Suppressor macrophage treated with lipopolysaccharide for 4 hours (primary cell): ENCODE measurements at places on chromosomes 16 and 17.

- DNase-seq, result no peak
Measured at GRCh38 chr17:65634533-65634932, 73.1 kb upstream of the AXIN2 start.

DNA sequence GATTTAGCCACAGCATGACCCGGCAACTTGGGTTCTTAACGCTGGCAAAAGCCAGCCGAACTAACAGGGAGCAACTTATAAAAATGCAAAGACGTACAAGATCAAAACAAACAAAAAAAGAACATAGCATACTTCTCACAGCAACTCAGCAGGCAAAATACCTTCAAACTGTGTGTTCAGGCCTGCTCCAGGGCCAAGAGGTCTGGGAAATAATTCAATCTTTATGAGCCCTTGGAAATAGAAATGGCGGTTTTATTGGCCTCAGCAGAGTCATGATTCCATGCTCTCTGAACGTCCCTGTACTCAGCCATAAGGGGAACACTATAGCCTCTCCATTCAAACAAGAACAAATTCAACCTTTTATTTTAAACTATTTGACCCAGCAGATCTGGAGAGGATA is 101.3 kb upstream of the C17orf78 start:
- no peak for DNase-seq

- peak; percentile 88 for DNase-seq
Measured at GRCh38 chr16:30534368-30535105, at the start of gene ZNF747. TSS of gene ZNF747 (minus strand) at chr16:30534858. CDS start at chr16:30534679, 179 bp downstream.

DNA sequence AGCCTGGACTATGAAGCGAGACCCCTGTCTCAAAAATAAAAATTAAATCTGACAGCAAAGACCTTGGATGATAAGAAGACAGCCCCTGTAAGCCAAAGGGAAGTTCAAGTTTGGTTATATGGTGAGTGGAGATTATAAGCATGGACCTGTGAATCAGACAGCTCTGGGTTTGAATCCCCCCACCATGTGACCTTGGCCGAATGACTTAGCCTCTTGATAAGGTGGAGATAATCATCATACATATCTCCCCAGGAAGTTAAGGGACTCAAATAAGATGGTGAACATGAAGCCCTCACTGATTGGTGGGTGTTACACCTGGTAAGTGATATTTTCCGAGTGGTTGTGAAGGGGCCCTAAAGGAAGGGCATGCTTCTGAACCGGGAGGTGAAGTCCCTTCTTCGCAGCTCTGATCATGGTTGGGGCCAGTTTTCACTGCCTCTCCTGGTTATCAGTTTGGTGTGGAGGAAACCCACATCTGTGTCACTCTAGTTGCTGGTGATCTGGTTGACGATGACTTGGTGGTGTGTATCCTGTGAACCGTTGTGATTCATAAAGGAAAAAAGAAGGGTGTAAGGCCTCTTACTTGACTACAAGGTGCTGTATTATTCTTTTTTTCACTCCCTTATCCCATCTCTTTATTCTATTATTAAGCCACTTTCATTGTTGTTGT is 61.7 kb upstream of the CLEC18A start:
- no peak for DNase-seq

- DNase-seq, result peak; percentile 87
Measured at GRCh38 chr16:4415538-4416199, 727 bp downstream of the CORO7 start.

GRCh38 chr16:1821861-1822611 is 4.6 kb downstream of the HAGH start:
- DNase-seq, result no peak

DNA sequence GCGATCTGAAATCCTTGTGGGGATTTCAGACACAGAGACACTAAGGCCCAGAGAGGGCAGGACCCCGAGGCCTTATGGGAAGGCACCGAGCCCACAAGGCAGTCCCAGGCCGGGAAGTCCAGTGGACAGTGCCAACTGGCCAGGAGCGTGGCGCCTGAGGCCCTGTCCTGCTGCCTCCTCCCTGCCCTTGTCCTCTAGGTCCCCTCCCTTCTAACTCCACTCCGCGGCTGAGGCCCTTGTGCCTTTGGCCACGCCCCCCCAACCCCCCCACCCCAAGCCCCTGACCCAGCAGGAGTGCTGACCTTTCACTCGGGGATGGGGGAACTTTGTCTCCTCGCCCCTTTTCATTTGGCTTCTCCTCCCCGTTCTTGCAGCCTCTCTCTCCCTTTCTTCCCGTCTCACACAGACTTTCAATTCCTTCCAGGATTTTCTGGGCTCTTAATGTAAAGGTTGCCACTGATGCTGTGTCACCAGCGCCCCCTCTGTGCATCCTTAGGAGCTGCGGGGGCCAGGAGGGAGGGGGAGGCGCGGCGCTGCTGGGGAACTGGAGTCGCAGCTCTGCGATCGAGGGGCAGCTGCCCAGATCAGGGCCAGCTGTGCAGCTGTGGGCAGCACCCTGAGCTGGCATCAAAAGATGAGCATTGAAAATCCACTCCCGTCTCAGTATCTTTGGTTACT is 29.1 kb downstream of the CRHR1 start:
- DNase-seq, result no peak

DNA sequence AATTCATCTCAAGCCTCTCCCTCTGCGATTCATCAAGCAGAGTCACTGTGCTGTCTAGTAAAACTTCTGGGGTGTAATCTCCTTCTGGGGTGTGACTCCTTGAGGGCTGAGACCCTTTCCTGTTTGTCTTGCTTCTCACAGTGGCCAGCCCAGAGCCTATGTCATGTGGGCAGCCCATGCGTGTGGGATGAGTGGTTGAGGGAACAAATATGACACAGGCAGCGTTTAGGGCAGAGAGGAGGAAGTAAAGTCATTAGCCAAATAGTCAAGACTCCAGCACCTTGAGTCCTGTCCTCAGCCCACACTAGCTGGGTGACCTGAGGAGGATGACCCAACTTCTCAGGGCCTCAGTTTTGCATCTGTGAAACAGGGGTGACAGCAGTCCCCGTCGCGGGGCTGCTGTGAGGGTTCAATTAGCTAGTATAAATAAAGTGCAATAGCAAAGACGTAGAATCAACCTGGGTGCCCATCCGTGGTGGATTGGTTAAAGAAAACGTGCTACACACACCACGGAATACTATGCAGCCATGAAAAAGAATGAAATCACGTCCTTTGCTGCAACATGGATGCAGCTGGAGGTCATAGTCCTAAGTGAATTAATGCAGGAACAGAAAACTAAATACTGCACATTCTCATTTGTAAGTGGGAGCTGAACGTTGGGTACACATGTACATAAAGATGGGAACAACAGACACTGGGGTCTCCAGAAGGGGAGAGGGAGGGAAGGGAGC is 4.5 kb upstream of the ITGAX start:
- peak; percentile 92 for DNase-seq

- no peak for DNase-seq
Measured at GRCh38 chr16:64589836-64590235, 532.0 kb downstream of the CDH11 start.

GRCh38 chr17:78527345-78527744 is 49.9 kb downstream of the DNAH17 start:
- no peak for DNase-seq

- DNase-seq, result no peak
Measured at GRCh38 chr17:76478097-76478496, 10.7 kb downstream of the AANAT start.

- no peak for DNase-seq
Measured at GRCh38 chr16:86836503-86837129, 258.3 kb downstream of the FOXL1 start.

DNA sequence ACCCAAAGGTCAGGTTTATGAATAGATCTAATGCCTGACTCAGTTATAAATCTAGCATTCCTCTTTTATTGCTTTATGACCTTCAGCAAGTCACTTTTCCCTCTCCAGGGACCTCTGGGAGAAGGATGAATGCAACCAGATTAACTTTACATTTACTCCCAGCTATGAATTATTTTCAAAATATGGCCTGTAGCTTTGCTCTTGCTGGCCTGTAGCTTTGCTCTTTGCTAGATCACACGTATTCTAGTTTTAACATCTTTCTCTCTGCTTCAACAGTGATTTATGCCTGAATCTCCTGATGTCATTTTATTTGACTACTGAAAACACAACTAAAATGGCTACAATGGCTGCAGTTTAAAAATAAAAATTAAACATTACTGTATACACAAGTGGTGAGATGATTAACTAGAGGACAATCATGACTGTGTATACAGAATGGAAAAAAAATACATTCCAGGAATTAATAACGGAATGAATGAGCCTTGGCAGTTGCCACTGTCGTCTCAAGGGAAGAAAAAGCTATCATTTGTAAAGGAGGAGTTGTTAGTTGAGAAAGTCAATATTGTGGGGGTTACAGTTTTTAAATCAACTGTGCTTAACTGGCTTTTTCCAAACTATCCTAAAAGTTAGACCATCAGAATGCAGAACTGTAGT is 434.5 kb upstream of the GOT2 start:
- no peak for DNase-seq

DNA sequence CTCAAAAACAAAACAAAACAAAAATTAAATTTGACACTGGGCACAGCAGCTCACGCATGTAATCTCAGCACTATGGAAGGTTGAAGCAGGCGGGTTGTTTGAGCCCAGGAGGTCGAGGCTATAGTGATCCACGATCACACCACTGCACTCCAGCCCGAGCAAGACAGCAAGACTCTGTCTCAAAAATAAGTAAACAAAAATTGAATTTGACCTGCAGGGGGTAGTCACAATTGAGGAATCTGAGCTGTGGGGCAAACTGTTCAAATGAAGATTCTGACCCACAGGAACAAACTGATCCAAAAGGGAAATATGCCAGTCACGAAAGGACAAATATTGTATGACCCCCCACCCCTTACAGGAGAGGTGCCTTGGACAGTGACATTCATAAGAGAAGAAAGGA is 29.8 kb downstream of the ANKRD11 start:
- DNase-seq, result no peak

DNA sequence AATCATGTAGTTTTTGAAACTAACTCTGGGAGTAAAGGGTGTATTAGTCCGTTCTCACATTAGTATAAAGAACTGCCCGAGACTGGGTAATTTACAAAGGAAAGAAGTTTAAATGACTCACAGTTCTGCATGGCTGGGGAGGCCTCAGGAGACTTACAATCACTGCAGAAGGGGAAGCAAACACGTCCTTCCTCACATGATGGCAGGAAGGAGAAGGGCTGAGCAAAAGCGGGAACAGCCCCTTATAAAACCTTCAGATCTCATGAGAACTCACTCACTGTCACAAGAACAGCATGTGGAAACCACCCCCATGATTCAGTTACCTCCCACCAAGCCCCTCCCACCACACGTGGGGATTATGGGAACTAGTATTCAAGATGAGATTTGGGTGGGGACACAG is 256.5 kb upstream of the TNRC6C start:
- DNase-seq, result no peak

GRCh38 chr17:64178011-64178825 is 48.3 kb upstream of the ERN1 start:
- DNase-seq, result no peak

GRCh38 chr17:58996968-58997367 is 109.7 kb downstream of the TRIM37 start:
- peak; percentile 70 for DNase-seq

- DNase-seq, result no peak
Measured at GRCh38 chr16:84520725-84521496, 16.5 kb upstream of the MEAK7 start.

- DNase-seq, result no peak
Measured at GRCh38 chr17:75218131-75218530, 12.7 kb downstream of the NUP85 start.

DNA sequence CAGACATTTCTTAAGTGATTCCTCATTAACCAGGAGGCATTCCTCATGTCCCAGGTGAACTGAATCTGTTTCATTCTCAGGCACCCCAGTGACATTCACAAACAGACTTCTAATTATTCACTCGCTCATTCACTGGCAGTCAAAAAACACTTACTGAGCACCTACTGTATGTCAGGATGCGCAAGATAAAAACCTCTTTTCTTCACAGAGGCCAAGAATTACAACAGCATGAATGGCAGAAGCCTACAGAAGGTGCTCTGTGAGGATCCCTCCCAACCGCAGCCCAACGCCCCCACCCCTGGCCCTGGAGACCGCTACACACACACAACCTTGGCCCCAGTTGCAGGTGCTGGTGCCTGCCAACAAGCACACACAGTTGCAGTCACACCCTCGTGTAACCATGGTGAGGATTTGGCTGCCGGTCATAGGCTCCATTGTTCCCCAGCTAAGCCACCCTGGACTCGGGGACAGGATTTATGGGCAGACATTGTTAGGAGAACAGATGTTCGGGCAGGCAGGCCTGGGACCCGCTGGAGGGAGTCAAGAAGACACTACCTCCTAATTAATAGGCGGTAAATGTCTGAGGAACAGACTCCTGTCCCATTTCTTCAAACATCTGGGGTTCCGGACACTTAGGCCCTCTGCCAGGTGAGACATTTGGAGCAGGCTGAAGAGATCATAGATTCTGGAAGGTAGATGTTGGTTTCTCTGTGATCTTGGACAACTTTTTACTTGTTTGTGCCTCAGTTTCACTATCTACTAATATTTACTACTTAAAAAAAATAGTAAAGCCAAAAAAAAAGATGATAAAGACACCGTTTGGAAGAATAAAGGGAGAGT is 43.2 kb downstream of the CUEDC1 start:
- DNase-seq, result no peak

- DNase-seq, result no peak
Measured at GRCh38 chr17:57609878-57610270, 135.2 kb downstream of the CCDC182 start.

GRCh38 chr16:49964973-49965372 is 60.1 kb upstream of the CNEP1R1 start:
- no peak for DNase-seq

DNA sequence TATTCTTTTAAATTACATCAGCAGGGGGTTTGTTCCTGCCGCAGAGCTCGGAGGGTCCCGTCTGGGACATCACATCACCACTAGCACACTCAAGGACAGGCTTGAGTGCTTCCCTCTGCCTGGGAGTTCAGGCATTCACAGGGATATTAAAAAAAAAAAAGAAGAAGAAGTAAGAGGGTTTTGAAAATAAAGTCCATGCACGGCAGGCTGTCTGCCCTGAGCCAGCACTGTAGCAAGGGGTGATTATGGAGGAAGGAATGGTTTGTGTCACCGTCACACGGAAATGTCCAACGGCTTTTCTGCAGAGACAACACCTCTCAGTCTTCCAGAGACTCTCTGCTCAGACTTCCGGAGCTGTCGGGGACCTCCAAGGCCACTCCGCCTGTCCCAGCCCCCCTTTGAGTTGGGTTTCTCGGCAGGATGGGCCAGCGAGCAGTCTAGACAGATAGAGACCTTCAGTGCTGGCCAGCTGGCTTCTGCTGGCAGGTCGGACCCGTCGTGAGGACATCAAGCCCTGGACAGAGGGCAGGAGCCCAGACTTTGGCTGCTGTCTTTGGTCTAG is 33.6 kb downstream of the MEOX1 start:
- DNase-seq, result no peak
